ENCODE measurements at places on chromosomes 11 and 22.

- no peak for DNase-seq
These were observed 31.6 kb upstream of the GAL start for GRCh38 chr11:68652683-68653156.

- DNase-seq = no peak
These were observed 278.2 kb downstream of the TBC1D22A start for GRCh38 chr22:47040486-47041270.

DNA sequence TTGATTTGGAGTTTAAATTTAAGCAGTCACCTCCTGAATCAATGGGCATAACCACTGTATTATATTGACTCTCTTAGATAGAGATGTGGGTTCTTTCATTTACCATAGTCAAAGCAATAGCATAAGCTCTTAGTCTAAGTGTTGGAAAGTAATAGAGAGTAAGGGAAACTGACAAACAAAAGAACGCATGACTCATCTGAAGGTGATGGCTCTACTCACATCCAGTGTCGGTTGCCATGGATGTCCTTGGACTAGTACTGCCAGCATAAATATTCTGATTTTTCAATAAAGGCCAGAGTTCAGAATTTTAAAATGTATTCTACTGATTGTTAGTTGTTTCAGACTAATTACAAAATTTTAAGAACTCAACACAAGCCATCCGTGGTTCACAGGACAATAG, 444.9 kb upstream of the DDI1 start:
- DNase-seq = no peak

- DNase-seq = no peak
These were observed 4.7 kb downstream of the KCTD17 start for GRCh38 chr22:37056246-37056645.

Measured in HS-5 (cell line).